Lower leg skin (tissue), 4 donors: ENCODE measurements at places on chromosomes 1 and 21. TPM values are rescaled to one million over a fixed set of nuclear protein-coding genes. Genes with fewer than 3 reads are reported as not detected.

The HTR1D gene
- total RNA-seq = not detected

- DNase-seq = no peak
Measured at GRCh38 chr1:246659594-246660140, 64.5 kb upstream of the SCCPDH start.

- DNase-seq = no peak
Measured at GRCh38 chr1:164495905-164496304, 63.1 kb upstream of the PBX1 start.

DNA sequence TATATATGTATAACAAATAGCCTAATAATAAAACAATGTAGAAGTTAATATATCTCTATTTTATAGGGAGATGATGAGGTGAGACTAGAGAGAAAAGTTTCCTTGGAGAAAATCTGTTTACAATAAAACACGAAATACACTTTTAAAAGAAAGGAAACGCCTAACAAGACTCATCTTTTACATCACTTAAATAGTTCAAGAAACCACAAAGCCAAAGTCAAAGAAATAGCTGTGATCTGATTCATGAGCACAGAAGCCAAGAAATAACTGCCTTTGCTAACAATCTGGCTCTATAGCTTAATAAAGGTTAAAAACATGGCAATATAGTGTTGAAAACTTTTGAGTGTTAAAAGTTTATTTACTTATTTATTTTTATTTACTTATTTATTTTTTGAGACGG lies 61.5 kb downstream of the TOR3A start:
- DNase-seq = no peak
